ENCODE measurements at places on chromosomes 13 and 19. TPM values are rescaled to one million over a fixed set of nuclear protein-coding genes. Genes with fewer than 3 reads are reported as not detected.

Gene ZNF585A
- total RNA-seq, result 4.3 TPM

Gene TPP2
- total RNA-seq, result 47.8 TPM

Gene TEX101
- total RNA-seq, result not detected

Gene CRX
- total RNA-seq, result not detected

Gene OLFM2
- total RNA-seq, result 1.1 TPM

Gene SHISA2
- total RNA-seq, result 15.5 TPM

Gene BEST2
- not detected for total RNA-seq

Gene NR2C2AP
- total RNA-seq, result 8.5 TPM

Gene ZNF709
- total RNA-seq, result 1.7 TPM

Gene ZNF208
- not detected for total RNA-seq

Gene DCLK1
- 2.2 TPM for total RNA-seq

Gene ZNF793
- total RNA-seq, result 1.1 TPM

Gene CPAMD8
- total RNA-seq, result 4.4 TPM

Gene ZNF554
- 5.4 TPM for total RNA-seq

Gene GIPC1
- total RNA-seq, result 161 TPM

Gene NKPD1
- 0.29 TPM for total RNA-seq

Gene UFM1
- 53.8 TPM for total RNA-seq

Gene CNFN
- total RNA-seq, result not detected

Gene ZNF491
- 3.1 TPM for total RNA-seq

Gene ODAD3
- total RNA-seq, result 1.4 TPM

Gene PCDH17
- 3.0 TPM for total RNA-seq

Gene ABHD17A
- total RNA-seq, result 224 TPM

Gene SMIM17
- total RNA-seq, result 1.2 TPM

Gene SELENOV
- total RNA-seq, result not detected

Gene TGFBR3L
- total RNA-seq, result 0.76 TPM

Gene CCDC70
- not detected for total RNA-seq

Gene KLK12
- total RNA-seq, result not detected

Gene TRIM13
- 26.4 TPM for total RNA-seq

Gene ADGRE3
- not detected for total RNA-seq

Gene NXNL1
- total RNA-seq, result not detected

Gene CYP2A7
- not detected for total RNA-seq

Gene ZNF582
- total RNA-seq, result 4.0 TPM

Gene ZNF675
- 4.3 TPM for total RNA-seq

Gene TNFSF13B
- 0.15 TPM for total RNA-seq

Gene TMIGD2
- total RNA-seq, result 0.18 TPM

Gene AMER2
- total RNA-seq, result not detected

Gene PLPP2
- 13.9 TPM for total RNA-seq

Gene C1QTNF9
- not detected for total RNA-seq

Gene KLK14
- not detected for total RNA-seq

Gene LILRA1
- total RNA-seq, result not detected

Gene LIG4
- total RNA-seq, result 9.1 TPM

Gene C5AR2
- under 0.01 TPM for total RNA-seq

Gene SIAH3
- total RNA-seq, result 0.10 TPM

Gene TMPRSS9
- not detected for total RNA-seq

Gene ARHGAP33
- total RNA-seq, result 5.0 TPM

Gene CPB2
- not detected for total RNA-seq

Gene GNA15
- 0.53 TPM for total RNA-seq

Gene ZNF253
- total RNA-seq, result 6.7 TPM

Data from glomerular endothelial cell (primary cell).